ENCODE measurements at places on chromosomes 2 and 18.

DNA sequence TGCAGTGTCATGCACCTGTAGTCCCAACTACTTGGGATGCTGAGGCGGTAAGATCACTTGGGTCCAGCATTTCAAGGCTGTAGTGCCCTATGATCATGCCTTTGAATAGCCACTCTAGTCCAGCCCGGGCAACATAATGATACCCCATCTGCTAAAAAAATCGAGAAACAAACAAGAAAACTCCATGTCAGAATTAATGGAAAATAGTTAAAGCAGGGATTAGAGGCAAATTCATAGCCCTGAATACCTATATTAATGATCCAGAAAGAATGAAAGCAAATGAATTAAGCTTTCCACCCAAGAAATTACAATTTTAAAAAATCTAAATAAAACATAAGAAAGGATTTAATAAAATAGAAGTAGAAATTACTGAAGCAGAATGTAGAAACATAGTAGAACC lies 143.0 kb downstream of the MYO3B start:
- H3K27ac ChIP-seq: no peak overlapping the region
- no peaks in the 10 kb centered on the region for H3K27me3 ChIP-seq

DNA sequence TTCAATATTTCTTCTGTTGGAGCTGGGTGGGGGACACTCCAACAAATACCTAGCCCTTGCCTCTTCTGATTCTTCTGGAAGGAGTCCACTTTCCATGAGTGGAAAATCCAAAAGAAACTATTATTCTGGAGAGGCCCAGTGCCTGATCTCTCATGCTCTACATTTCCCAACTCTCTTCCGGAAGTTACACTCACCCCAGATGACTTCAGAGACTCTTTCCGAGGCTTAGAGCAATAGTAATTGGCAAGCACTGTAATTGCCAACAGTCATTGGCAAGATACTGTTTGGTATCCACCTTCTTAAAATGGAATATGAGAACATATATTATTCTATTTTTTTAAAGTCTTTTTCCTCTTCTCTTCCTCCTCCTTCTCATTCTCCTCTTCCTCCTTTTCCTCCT lies 60.5 kb upstream of the CYRIA start:
- H3K36me3 ChIP-seq: no peaks in the 10 kb centered on the region
- no peak for DNase-seq
- H3K27ac ChIP-seq: no peak overlapping the region
- no peaks in the 10 kb centered on the region for H3K27me3 ChIP-seq
- peaks cover 2% of the 10 kb centered on the region for H3K4me1 ChIP-seq
- H3K4me3 ChIP-seq: no peak overlapping the region

GRCh38 chr2:240401308-240401707 lies 34.2 kb upstream of the GPC1 start:
- no peaks in the 10 kb centered on the region for H3K4me1 ChIP-seq
- no peak overlapping the region for H3K27ac ChIP-seq
- no peaks in the 10 kb centered on the region for H3K36me3 ChIP-seq
- H3K4me3 ChIP-seq: no peak overlapping the region

DNA sequence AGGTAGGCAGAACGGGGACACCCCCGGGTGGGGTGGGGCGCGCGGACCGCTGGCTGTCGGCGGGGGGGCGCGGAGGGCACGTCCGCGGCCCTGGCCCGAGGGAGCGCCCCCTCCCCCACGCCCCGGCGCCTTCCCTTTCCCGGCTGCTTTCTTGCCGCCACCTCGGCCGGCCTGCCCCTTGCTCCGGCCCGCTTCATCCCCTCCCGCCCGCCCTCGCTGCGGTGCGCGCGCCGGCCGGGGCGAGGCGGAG lies 443 bp downstream of the VAPA start:
- no peaks in the 10 kb centered on the region for H3K27me3 ChIP-seq
- DNase-seq: peak; percentile 51
- H3K4me1 ChIP-seq: no peaks in the 10 kb centered on the region
- H3K36me3 ChIP-seq: no peaks in the 10 kb centered on the region
- peak overlapping the region; percentile 96 for H3K27ac ChIP-seq

DNA sequence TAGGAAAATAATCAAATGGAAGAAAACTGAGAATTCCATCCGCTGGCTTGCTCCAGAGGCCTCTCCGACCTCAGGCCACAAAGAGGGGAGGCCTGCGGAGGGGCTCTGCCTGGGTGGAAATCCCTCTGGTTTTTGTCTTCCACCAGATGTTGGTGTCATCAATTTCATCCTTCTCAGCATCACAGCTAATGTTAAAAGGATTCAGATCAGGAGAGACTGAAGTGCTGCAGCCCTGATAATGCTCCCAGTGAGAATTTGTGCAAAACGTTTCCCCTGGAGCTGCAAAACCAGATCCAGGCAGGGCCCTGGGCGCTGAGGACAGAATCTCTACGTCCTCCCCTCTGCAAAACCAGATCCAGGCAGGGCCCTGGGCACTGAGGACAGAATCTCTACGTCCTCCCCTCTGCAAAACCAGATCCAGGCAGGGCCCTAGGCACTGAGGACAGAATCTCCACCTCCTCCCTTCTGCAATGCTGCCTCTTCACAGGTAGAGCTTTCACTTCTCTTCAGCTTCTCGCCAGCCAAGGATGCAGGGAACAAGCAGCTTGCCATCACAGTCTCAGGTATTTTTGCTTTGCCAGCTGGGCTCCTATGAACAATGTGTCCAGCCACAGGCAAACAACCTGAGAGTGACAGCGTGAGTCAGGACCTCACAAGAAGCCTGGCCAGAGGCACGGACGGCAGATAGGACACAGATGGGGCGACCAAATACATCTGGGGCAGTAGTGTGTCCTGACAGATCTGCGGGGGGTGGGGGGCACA lies 81.2 kb downstream of the TMEM18 start:
- H3K27me3 ChIP-seq: no peaks in the 10 kb centered on the region
- no peaks in the 10 kb centered on the region for H3K4me1 ChIP-seq
- no peak overlapping the region for H3K27ac ChIP-seq
- H3K36me3 ChIP-seq: no peaks in the 10 kb centered on the region
- DNase-seq: no peak

DNA sequence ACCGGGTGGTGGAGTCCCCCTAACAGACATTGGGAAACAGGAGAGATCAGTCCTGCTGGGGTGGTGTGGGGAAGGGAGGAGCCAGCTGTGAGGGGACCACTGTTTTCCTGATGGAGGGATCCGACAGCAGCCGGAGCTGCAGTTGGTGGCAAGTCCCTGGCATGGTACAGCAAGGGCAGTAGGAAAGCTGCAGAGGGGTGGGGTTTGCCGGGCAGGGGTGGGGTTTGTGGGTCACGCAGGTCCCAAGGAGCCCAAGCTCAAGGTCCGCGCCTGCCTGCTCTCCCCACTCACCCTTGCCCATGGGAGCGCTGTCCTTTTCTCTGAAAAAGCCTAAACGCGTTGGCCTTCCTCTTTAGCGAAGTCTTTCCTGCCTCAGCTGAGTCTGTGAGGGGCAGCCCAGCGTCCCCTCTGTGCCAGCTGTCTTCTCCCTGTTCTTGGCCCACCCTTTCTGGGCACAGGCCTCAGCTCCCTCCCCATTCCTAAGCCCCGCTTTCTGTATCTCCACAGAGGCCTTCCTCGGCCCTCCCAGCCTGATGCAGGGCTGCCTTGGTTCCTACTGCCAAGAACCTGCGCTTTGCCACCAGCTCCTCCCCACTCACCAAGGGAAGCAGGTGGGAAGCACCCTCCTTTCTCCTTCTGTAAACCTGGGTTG lies 29.3 kb upstream of the INHBB start:
- no peak overlapping the region for H3K4me3 ChIP-seq
- H3K4me1 ChIP-seq: no peaks in the 10 kb centered on the region
- H3K27ac ChIP-seq: no peak overlapping the region
- DNase-seq: no peak
- H3K36me3 ChIP-seq: no peaks in the 10 kb centered on the region
- H3K27me3 ChIP-seq: no peaks in the 10 kb centered on the region

DNA sequence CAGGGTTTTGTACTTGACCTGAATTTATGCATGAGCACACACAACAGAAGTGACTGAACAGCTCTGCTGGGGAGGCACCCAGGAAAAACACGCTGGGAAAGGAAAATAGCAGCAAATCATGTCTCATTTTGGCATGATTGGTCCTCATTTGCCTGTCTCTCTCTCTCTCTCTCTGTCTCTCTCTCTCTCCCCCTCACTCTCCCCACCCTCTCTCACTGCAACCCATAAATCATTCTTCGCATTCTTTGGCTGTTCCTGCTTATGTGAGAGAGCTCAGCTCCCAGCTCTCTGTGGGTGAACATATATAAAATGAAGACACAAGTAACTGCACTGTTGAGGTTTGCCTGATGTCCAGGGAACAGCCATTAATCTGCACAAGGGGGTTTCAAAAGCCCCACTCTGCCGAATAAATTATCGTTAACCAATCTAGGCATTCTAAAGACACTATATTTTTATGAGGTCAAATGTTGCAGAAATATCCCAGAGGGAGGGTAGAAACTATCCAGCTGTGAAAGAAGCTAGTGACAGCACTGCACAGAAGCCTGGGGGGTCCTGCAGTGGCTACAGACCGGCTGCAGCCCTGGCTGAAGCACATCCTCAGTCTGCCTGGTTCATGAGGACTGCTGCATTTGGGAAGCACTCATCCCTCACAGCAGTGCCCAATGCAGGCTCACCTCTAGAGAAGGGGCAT lies 260.3 kb downstream of the AFF3 start:
- H3K27me3 ChIP-seq: no peaks in the 10 kb centered on the region
- peak; percentile 66 for DNase-seq
- no peaks in the 10 kb centered on the region for H3K4me1 ChIP-seq
- H3K36me3 ChIP-seq: no peaks in the 10 kb centered on the region
- H3K27ac ChIP-seq: no peak overlapping the region
- H3K4me3 ChIP-seq: no peak overlapping the region

DNA sequence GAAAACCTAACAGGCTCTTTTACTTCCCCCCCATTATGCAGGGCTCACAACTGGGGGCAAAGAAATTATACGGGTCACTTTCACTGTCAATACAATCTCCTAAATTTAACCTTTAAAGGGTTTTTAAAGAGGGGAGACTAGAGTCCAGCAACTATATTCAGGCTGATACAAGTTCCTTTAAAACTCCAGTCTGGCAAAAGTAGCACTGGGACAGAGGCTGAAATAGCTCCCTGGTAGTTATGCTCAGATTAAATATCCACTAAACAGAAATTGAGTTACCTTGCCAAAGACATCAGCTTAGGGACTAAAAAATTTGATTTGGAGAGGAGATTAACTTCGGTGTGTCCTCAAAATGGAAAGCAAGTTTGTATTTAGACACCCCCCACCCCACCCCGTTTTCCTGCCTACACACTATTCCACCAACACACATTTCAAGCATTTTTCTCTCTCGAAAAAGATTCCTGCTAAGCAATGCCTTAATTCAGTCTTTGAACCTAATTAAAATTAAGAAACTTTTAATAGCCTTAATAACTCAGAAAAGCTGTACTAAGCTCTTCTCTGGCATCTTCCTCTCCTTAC lies 127.2 kb downstream of the OSBPL1A start:
- no peaks in the 10 kb centered on the region for H3K27me3 ChIP-seq
- H3K36me3 ChIP-seq: no peaks in the 10 kb centered on the region
- no peak overlapping the region for H3K27ac ChIP-seq

DNA sequence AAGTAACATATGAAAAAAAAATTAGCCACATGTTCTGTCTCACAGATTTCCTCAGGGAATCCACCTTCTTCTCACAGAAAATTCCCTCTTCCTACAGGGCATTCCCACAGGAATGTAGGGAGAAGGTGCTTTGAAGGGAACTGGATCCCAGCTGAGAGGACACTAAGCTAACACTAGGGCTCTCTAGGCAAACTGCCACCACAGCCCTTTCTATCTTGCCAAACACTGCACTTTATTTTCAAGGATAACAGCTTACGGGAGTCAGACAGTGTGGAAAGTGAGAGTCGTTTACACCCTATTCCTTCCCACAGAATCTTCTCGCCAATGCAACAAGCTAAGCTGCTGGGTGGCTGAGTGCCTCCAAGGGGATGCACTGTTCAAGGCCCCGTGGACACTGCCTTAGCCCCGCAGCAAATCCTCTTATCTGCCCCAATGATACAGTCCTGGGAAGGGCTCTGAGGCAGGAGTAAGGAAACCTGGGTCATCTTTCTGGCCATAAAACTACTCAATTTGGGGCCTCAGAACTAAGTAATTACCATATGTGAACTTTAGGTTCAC lies 76.9 kb downstream of the CCDC93 start:
- no peaks in the 10 kb centered on the region for H3K27me3 ChIP-seq
- H3K27ac ChIP-seq: no peak overlapping the region
- no peak overlapping the region for H3K4me3 ChIP-seq
- peak; percentile 13 for DNase-seq

DNA sequence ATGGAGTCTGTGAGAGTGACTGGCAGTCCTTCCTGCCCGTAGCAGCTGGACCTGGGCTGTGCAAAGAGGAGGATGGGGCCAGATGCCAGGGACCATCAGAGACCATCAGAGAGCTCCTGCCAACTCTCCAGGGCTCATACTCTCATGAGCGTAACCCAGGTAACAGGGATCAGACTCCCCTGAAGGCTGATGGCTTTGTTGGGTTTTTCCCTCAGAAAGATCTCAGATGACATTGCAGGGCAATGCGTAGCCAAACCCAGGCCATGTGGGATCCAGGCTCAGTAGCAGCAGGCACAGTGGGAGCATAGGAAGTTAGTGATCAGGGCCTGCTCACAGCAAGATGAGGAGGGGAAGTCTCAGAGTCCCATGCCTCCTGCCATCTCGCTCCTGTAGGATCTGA lies 218.0 kb downstream of the LOXHD1 start:
- H3K36me3 ChIP-seq: no peaks in the 10 kb centered on the region
- H3K27me3 ChIP-seq: no peaks in the 10 kb centered on the region
- H3K4me3 ChIP-seq: no peak overlapping the region
- DNase-seq: no peak
- no peak overlapping the region for H3K27ac ChIP-seq

Measured in mesendoderm (in vitro differentiated cells).